ENCODE measurements at places on chromosomes 16 and 17.

GRCh38 chr16:56109205-56109604, 82.1 kb upstream of the GNAO1 start:
- H3K27me3 ChIP-seq: no peaks in the 10 kb centered on the region
- no peak overlapping the region for H3K27ac ChIP-seq
- no peak for DNase-seq
- H3K4me3 ChIP-seq: no peak overlapping the region
- H3K4me1 ChIP-seq: no peaks in the 10 kb centered on the region

DNA sequence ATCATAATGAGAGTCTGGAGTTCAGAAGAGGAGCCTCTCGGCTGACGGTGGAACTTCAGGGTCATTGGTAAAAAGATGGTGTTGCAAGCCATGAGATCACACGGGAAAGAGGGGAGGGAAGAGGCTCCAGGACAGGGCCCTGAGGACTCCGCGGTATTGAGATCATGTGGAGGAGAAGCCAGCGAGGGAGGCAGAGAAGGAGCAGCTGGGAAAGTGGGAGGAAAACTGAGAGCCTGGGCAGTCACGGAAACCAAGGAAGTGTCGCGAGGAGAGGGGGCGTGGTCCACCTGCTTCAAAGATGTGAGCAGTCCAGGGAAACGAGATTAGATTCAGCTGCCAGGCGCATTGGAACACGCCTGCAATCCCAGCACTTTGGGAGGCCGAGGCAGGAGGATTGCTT, 27.7 kb upstream of the SBK1 start:
- no peak overlapping the region for H3K27ac ChIP-seq
- no peaks in the 10 kb centered on the region for H3K36me3 ChIP-seq
- H3K27me3 ChIP-seq: no peaks in the 10 kb centered on the region
- no peak overlapping the region for H3K4me3 ChIP-seq
- DNase-seq: no peak

DNA sequence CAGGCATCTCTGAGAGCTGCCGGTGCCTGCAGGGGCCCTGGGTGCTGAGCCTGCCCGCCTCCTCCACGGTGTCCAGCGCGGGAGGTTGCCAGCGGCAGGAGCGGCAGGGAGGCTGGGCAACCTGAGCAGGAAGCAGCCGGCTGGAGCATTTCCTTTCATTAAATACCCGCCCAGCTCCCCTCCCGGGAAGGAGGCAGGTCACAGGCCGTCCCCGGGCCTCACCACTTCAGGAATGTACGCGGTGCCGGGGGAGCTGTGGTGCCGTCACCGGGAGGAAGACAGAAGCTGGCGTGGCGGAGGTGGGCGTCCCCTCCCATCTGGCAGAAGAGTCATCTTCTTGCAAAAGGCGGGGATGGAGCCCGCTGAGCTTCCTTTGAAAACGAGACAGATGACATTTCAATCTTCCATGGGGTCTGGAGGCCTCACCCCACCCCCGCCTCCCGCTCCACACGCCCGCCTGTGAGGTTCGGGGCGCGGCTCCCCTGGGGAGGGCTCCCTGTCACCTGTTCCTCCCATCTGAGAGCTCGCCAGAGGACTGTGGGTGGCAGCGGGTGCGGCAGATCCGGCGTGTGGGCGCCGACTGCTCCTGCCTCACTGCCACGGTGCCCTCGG, 16.0 kb downstream of the SOX8 start:
- H3K27ac ChIP-seq: peak overlapping the region; percentile 1
- no peak overlapping the region for H3K4me3 ChIP-seq
- DNase-seq: no peak
- no peaks in the 10 kb centered on the region for H3K36me3 ChIP-seq
- H3K27me3 ChIP-seq: no peaks in the 10 kb centered on the region

DNA sequence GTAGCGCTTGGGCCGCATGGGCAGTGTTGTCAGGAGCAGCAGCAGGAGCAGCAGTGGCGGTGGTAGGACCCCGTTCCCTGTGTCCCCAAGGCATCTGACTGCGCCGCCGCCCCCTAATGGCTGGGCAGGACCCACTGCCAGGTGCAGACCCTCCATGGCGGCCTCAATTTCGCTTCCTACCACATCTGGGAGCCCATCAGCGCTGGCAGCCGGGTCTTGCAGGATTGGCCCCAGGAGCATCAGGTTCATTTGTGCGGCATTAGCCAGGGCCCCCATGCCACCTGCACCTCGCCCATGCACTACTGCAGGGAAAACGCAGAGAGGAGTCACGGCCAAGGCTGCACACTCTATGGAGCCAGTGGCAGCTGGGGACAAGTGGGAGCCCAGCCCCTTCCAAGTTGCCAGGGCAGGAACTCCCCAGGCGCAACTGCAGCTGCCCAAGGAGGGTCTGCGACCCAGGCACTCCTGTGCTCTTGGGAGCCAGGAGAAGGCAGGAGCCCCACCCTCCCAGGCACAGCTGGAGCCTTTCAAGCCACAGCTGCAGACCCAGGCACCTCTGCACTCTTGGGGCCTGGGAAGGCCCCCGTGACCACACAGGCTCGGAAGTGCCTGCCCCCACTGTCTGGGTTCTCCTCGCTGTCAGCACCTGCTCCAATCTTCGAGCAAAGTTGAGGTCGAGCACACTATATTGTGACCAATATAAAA, 594.2 kb downstream of the KCNJ18 start:
- H3K4me1 ChIP-seq: no peaks in the 10 kb centered on the region
- H3K36me3 ChIP-seq: no peaks in the 10 kb centered on the region
- no peak overlapping the region for H3K27ac ChIP-seq
- DNase-seq: no peak
- H3K4me3 ChIP-seq: no peak overlapping the region

DNA sequence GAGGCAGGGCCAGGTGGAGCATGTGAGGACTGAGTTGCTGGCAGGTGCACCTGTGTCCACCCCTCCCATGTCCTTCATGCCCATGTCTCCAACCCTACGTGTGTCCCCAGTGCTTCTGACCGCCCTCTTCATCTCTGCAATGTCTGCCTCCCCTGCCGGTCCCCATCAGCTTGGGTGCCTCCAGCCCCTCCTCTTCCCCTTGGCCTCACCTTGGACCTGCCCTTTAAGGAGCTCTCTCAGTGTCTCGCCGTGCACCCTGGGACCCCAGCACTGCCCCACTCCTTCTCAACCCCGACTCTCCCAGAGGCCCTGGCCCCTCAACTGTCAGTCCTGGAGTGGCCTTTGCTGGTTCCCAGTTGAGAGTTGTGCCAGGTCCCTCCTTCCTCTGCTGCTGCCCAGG, 15.0 kb downstream of the RIPOR1 start:
- peaks cover 82% of the 10 kb centered on the region for H3K36me3 ChIP-seq
- no peak overlapping the region for H3K27ac ChIP-seq
- no peak for DNase-seq
- H3K4me3 ChIP-seq: no peak overlapping the region
- H3K27me3 ChIP-seq: no peaks in the 10 kb centered on the region

DNA sequence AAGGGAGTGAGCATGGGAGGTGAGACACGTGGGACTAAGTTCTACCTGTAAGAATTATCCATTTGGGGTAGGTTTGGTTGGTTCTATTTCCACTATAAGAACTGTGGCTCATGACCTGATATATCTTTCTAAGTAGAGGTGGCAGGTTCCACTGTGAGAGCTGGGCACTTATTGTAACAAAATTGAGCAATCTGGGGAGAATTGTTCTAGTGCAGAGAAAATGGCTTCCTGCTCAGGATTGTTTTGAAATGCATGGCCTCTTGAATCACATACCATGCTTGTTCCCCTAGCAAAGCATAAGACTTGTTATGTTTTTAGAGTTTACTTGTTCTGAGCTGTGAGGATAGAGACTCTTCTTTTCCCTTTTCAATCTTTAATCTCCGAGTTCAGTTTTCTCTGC, 125.9 kb downstream of the MAP2K6 start:
- DNase-seq: no peak
- H3K36me3 ChIP-seq: no peaks in the 10 kb centered on the region

Measured in ascending aorta (tissue), 2 donors.